Hypothalamus (tissue), 51 donors: ENCODE measurements at places on chromosomes 7 and 10.

- DNase-seq: no peak
These were observed 160.0 kb upstream of the MKI67 start for GRCh38 chr10:128286141-128286761.

DNA sequence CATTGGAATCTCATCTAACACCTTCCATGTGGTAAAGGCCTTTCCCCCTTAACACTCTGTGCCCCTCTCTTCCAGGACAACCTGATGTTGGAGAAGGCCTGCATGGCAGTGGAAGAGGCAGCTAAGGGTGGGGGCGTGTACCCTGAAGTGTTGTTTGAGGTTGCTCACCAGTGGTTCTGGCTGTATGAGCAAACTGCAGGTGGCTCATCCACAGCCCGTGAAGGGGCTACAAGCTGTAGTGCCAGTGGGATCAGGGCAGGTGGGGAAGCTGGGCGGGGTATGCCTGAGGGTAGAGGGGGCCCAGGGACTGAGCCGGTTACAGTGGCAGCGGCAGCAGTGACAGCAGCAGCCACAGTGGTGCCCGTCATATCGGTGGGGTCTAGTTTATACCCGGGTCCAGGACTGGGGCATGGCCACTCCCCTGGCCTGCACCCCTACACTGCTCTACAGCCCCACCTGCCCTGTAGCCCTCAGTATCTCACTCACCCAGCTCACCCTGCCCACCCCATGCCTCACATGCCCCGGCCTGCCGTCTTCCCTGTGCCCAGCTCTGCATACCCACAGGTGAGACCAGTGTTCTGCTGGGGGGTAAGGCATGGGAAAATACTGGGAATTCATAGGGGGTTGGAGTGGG, 12.4 kb downstream of the NDST2 start:
- no peak for DNase-seq

GRCh38 chr10:18178854-18179483, 38.7 kb downstream of the CACNB2 start:
- DNase-seq: no peak

- peak; percentile 74 for DNase-seq
These were observed 91.7 kb downstream of the WDR11 start for GRCh38 chr10:120942806-120943413.

GRCh38 chr7:1290679-1291356, 58.1 kb downstream of the UNCX start:
- no peak for DNase-seq

DNA sequence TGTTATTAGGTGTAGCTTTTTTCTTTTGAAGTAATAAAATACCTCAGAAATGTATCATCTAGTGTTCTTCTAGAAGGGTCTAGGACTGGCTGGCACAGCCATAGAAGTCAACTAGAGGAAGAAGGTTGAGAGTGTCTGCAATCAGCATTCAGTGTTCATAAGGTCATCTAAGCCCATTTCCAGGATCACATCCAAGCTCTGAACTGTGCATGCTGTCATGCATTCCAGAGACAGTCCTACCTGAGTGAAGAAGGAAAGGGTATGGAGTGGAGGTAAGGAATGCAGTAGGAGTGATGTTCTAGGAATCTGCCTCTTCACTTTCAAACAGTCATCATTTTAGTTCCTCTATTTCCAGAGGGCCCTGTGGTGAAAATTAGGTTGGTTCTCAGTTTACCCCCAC, 789.7 kb downstream of the GATA3 start:
- no peak for DNase-seq

DNA sequence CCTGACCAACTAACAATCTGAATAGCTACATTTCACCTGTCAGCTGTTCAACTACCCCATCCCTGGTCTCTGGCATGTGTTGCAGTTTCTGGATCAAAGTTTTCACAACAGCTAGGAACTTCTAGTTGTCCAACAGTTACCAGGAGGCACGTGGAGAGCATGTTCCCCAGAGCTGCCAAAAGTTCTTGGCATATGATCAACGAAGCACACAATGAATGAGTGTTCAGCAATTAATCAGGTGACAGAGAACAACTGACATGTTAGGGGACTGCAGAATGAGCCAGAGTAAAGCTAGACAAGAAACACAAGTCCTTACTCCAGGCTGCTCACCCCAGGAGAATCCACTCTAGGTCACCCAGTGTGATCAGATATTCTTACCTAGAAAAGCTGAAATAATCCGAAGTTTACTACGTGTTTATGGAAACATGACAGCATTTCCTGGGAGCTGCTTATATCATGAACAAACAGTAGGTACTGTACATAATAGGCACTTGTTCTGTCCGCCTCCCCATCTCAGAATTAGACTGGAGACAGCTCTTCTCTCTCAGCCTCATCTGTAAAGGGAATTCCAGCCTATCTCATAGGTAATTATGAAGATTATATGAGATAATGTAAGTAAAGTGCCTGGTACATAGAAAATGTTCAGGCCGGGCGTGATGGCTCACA, 50.6 kb downstream of the ZNF438 start:
- DNase-seq: peak; percentile 36

DNA sequence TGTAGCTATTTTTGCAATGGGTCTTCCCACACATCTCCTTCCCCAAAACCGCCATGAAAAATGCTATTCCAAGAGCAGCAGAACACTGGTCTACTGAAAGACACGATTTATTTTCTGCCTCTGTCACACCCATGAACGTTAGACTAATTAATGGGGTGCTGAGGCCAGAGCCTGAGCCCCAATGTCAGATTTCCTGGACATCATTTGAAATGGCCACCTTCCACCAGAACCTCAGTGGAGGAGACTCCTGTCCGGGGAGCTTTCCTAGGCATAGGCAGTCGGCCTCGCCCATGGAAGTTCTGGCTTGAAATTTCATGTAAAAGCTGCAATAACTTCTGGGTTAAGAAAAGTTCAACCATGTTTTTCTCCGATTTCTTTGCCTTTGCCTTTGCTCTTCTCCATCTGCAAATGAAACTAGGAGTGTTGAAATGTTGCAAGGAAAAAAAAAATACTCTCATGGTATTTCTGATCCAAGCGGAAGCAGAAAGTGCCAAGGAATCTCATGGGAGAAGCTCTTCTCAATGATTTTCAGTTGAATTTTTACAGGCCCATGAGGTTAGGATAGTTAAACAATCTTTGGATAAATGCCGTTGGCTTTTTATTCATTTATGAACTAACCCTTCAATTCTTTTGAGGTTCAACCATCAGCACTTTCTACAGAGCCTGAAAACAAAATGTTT, 570.8 kb upstream of the MGMT start:
- no peak for DNase-seq

DNA sequence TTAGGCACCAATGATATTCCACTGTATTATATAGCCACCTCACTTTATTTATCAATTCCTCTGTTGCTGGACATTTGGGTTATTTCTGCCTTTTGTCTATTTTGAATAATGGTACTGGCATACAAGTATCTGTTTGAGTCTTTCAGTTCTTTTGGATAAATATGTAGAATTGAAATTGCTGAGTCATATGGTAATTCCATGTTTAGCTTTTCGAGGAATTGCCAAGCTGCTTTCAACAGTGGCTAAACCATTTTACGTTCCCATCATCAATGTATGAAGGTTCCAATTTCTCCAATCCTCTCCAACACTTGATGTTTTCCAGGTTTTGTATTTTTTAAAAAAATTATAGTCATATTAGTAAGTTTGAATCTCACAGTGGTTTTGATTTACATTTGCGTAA, 42.3 kb downstream of the JMJD1C start:
- no peak for DNase-seq

DNA sequence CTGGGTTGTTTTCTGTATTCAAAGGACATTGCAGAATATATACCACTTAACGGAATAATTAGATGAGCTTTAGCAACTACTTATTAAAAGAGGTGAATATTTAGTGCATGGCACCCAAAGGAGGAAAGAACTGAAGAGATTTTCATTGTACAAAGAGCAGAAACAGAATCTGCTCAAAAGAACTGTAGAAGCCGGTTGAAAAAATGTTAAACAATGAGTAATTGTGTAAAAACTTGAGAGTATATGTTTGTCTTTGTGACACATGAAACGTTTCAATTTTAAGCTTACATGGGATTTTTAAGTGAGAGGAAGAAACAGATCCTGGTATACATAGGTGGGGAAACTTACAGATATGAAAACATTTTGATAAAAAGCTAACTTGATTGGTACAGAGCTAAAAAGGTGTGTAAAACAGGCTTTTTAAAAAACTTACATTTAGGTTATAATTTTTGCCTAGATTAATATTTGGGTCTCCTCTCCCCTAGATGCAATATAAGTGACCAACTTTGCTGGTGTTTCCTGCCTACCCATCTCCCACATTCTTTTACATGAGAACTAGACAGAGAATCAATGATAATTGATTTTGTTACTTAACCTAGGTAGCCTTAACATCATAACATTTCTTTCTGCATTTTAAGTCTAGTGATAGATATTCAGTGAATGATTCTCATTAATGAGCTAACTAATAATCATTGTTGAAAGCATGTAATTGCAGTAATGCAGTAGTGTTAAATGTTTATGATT, 6.8 kb downstream of the ARL5B start:
- DNase-seq: no peak
